Suprapubic skin (tissue), 4 donors: ENCODE measurements at places on chromosomes 13 and 19.

DNA sequence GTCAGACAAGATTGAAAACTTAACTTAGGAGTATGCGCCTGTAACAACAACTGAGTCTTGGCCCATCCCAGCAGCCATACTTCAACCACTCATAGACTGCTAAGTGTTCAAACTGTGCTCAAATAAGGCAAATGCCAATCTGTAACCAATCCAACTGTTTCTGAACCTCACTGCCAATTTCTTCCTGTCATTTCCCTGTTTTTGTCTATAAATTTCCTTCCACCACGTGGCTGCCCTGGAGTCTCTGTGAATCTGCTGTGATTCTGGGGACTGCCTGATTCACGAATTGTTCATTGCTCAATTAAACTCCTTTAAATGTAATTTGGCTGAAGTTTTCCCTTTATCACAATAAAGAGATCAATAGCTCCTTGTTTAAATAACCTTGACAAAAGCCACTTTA, 50.8 kb upstream of the FREM2 start:
- no peak for DNase-seq

GRCh38 chr13:103213152-103213551, 146.9 kb upstream of the SLC10A2 start:
- no peak for DNase-seq

- DNase-seq: no peak
These were observed 4.0 kb downstream of the CEBPA start for GRCh38 chr19:33298146-33298911.

DNA sequence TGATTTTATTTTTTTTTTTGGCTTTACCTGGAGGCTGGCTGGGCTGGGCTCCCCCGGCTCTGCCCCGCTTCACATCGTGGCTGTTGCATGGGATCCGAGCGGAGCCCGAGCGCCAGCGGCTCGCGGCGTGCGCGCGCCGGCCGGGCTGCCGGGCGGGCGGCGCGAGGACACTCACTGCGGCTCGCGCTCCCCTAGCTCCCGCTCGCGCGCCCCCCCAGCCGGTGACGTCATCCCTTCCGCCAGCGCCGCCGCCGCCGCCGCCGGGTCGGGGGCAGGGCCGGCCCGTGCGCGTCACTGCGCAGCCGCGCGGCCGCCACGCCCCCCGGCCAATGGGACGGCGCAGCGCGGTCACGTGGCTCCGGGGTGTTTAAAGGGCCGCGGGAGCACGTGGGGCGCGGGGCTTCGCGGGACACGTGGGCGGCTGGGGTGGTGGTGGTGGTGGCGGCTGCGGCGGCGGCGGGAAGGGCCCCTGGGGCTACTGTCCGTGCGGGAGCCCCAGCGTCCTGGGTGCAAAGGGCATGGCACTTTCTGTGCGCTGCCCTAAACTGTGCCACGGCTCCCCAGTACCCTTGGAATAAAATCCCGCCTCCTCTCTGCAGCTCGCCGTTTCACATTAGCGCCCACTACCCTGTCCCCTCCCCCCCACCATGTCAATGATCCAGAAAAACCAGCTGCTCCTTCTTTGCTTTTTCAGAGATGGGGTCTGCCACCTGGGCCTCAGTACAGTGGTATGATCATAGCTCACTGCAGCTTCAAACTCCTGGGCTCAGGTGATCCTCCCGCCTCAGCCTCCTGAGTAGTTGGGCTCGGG, at the start of gene PTPRS:
TSS of gene PTPRS (minus strand) at position 176 of the 811 bp plus-strand sequence. CDS start 54,672 bp downstream, outside the sequence.
- peak; percentile 79 for DNase-seq
